Common myeloid progenitor, CD34-positive (primary cell): ENCODE measurements at places on chromosomes 4 and X.

- peak; percentile 66 for DNase-seq
These were observed 548 bp downstream of the TMEM164 start for GRCh38 chrX:110003167-110004156.

GRCh38 chrX:149987613-149988012 is 49.3 kb upstream of the EOLA2 start:
- DNase-seq, result no peak

- no peak for DNase-seq
These were observed 65.4 kb upstream of the KLHL13 start for GRCh38 chrX:118182025-118182424.

- DNase-seq, result no peak
These were observed 30.4 kb downstream of the COX7B2 start for GRCh38 chr4:46878641-46879040.

- DNase-seq, result no peak
These were observed 404.6 kb downstream of the PRDM5 start for GRCh38 chr4:120517966-120518365.

GRCh38 chrX:37613933-37614332 is 42.5 kb downstream of the LANCL3 start:
- DNase-seq, result peak; percentile 48

GRCh38 chrX:13717700-13718472 is 16.5 kb downstream of the TRAPPC2 start:
- DNase-seq, result no peak

- DNase-seq, result no peak
These were observed 48.1 kb upstream of the ATXN3L start for GRCh38 chrX:13367950-13368349.

DNA sequence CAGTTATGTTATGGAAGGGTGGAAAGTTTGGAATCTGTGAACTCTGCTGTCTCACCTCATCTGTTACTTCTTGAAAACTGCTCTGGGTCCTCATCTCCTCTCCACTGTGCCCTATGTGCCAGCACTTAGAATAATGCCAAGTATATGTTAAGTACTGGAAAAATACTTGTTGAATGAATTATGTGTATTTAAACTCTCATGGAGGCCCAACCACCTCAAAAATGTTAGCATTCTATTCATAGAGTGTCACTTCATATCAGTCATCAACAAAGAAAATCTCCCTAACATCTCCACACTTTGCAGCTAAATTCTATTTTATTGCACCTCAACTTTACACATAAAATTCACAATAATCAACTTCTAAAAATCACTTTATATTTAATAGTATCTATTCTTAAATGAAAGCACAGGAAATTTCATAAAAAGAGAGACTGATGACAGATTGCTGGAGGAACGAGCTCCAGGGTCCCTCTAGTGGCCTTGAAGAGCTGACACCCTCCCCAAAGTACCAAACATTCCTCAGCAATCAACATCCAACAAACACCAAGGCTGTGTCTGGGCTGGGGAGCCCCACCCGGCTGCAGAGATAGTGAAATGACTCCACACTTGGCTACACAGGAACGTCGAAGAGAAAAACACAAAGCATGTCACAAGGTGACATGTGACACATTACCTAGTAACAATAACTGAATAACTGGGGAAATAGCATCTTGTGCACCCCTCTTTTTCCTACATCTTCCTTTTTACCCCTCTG is 45.8 kb downstream of the SLC39A8 start:
- DNase-seq, result peak; percentile 44

GRCh38 chrX:42538405-42538804 is 239.6 kb downstream of the PPP1R2C start:
- DNase-seq, result no peak
